Progenitor cell of endocrine pancreas (in vitro differentiated cells): ENCODE measurements at places on chromosomes 11 and 22. TPM values are rescaled to one million over a fixed set of nuclear protein-coding genes. Genes with fewer than 3 reads are reported as not detected.

MRTFA gene
- 54.4 and 61.9 TPM in 2 replicates for total RNA-seq

- no peaks in the 10 kb centered on the region for H3K4me1 ChIP-seq
- peaks cover 8% of the 10 kb centered on the region for H3K36me3 ChIP-seq
- H3K4me3 ChIP-seq, result no peak overlapping the region
- DNase-seq, result no peak
- H3K27ac ChIP-seq, result peak overlapping the region; percentile 56
- H3K27me3 ChIP-seq, result no peaks in the 10 kb centered on the region
These were observed 15.8 kb downstream of the TMEM258 start for GRCh38 chr11:61776561-61777075.

GRCh38 chr11:131809203-131809918 is 438.9 kb downstream of the NTM start:
- H3K4me3 ChIP-seq, result no peak overlapping the region
- no peaks in the 10 kb centered on the region for H3K36me3 ChIP-seq
- H3K27ac ChIP-seq, result no peak overlapping the region
- H3K4me1 ChIP-seq, result no peaks in the 10 kb centered on the region

SHANK2 gene
- total RNA-seq, result 97.8 and 104 TPM in 2 replicates

DNA sequence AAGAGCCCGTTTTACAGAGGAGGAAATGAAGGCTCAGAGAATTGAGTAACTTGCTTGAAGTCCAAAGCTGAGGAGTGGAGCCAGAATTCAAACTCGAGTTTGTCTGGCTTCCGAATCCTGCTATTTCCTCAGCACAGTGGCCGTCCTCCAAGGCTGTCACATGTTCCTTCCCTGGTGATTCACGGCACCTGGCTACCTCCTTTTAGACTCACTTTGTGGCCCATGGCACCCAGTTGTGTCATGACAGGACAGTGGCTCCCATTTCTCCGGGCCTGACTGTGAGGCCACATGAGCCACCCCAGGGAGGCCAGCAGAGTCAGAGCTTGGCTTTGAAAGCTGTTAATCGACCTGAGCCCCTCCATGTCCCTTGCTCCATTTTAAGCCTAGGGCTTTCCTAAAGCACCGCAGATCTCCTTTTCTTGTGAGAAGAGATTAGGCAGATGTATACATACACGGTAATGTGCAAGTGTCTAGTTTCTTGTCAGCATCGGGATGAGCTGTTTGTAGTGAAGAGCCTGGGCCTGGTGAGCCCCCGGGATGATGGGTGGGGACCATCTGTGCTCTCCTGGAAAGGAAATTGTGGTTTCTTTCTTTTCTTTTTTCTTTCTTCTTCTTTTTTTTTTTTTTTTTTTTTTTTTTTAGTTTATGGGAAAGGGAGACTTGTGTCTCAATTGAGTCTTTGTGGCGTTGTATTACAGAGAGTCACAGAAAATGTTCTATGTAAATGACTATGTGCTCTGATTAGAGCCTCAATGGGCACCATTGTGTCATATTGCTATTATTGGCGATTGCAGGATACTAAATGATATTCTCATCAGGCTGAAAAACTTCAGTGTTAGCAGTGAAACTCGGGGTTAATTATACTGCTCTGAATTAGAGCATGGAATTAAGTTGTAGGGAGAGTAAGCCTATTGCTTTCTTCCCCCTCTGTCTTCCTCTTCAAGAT is 54.8 kb downstream of the PTPRJ start:
- no peak overlapping the region for H3K4me3 ChIP-seq
- H3K36me3 ChIP-seq, result peaks cover 2% of the 10 kb centered on the region
- no peaks in the 10 kb centered on the region for H3K27me3 ChIP-seq
- no peak for DNase-seq
- peaks cover 1% of the 10 kb centered on the region for H3K4me1 ChIP-seq

- peak overlapping the region; percentile 90 for H3K27ac ChIP-seq
- DNase-seq, result no peak
- H3K36me3 ChIP-seq, result no peaks in the 10 kb centered on the region
- H3K4me1 ChIP-seq, result no peaks in the 10 kb centered on the region
- H3K4me3 ChIP-seq, result no peak overlapping the region
These were observed 45.9 kb downstream of the TBX1 start for GRCh38 chr22:19806213-19807160.

UPK3A gene
- total RNA-seq, result 0.57 and 1.9 TPM in 2 replicates
